MG63 (cell line): ENCODE measurements at places on chromosomes 2 and 18. TPM values are rescaled to one million over a fixed set of nuclear protein-coding genes. Genes with fewer than 3 reads are reported as not detected.

DNA sequence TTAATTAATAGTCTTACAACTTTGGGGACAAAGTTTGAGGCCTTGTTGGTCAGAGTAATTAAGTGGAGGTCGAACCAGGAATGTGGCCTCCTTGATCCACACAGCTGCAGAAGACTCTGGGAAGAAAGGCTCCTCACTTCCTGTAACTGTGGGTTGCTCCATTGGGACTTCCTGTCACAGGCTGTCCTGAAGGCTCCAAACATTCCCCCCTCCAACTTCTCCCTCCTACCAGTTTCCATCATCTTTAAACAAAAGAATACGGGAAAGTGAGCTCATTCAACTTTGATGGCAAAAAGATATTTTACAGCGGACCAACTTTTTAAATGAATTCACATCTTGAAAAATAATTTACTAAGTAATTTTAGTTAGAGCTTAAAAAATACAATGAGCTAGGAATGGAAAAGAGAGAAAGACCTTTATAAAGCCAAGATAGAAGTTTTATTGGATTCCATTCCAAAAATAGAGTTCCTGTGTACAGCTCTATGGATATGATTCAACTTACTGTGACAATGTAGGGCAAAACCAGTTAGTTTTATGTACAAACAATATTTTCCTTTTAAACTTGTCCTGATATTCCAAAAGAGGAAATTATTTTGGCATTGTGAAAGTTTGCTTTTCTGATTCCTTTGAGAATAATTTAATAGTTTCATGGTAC is 212.0 kb upstream of the NABP1 start:
- DNase-seq = no peak

DNA sequence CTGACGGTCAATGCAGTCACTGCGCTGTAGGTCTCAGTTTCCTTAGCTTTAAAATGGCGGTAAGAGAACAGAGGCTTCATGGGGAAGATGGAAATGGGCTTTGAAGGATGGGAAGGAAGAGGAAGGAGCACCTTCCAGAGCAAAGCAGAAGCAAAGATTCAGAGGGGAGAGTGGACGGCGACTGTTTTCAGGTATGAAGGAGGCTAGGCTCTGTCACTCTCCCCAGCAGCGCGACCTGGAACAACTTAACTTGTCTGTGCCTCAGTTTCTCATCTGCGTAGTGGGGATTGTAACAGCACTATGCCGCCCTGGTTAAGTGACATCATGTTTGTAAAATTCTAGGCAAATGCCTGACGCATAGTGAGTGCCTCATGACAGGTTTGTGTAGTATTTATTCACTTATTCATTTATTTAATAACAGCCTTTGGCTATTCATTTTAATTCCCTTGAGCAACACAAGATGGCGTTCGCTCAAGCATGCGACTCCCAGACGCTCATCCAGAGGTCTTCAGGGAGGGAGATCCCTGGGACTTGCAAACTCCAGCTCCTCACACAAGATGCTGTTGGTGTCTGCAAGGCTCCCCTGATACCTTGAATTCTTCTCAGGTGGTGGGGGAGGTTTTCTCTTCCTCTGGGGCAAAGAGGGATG is 336.3 kb downstream of the DYSF start:
- DNase-seq = no peak

The CEBPZOS gene
- 9.1 and 13.3 TPM in 2 replicates for total RNA-seq

The IL18R1 gene
- total RNA-seq = not detected in 2 replicates

- no peak for DNase-seq
These were observed 96.2 kb upstream of the SNTG2 start for GRCh38 chr2:854460-854859.

DNA sequence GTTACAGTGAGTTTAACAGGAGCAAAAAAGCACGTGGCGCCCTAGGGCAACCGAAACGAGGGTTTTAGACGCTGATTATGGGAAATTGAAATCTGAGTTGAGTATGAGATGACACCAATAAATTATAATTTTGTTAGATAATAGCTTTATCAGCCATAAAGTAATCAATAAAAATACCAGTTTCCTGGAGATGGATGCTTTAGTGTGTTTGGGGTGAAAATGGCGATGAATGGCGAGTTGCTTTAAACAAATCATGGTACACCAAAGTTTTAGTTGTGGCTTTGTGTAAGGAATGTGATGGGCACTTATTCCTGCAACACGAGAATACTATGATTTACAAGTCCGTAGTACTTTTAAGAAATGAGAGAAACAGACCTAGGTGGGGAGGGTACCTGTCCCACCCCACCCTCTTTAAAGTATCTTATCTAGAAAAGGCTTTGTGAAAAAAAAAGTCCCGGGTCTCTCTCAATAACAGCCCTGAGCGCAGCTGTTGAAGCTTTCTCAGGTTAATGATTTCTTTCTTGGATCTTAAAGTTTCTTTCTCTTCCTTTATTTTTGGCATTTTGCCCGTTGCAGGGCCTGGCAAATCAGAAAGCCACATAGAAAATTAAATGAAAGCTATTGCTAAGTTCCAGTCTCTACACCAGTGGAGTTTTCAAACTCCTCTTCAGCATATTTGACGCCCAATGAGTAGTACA is 1.5 kb upstream of the RRM2 start:
- no peak for DNase-seq

DNA sequence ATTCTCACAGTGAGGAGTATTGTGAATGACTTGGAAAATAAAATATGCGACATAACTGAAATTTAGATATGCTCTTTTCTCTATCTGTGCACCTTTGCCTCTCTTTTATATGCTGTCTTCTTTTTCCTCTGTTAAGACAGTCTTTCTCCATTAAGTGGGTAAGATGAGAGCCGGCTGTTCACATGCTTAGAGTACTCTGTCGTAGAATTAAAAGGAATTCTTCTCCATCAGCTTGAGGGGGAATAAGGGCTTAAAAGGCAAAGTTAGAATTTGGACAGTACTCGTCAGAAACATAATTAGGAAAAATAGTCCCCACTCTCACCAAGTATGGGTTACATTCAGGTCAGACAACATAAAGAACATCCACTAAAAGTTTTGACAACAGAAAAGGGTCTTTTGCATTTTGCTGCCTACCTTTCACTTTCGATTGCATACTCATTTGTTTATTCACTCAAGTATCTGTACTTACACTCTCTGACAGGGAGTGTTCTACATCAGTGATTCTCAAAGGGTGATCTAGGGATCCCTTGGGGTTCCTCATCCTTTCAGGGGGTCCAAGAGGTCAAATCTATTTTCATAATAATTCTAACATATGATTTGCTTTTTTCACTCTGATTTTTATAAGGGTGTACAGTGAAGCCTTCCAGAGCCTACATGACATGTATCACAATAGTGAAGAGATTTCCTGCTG is 48.0 kb downstream of the ARHGAP15 start:
- DNase-seq = no peak

- DNase-seq = no peak
These were observed 261.5 kb upstream of the SIX3 start for GRCh38 chr2:44679990-44680389.

DNA sequence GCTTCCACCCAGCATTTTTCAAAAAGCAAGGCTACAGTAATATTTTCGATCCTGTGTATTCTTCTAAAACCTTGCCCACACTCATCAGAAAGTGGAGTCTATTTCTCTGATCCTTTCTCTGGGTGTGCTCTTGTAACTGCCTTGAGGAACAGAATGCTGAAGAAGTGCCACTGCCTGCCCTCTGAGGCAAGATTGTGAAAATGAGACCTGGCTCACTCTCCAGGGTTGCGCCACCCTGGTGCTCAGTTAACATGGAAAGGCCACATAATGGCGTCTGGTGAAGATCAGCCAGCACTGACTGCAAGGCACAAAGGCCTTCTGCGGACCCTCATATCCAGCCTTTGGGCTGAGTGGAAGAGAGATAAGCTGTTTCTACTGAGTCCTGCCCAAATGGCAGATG is 11.2 kb upstream of the SH3RF3 start:
- no peak for DNase-seq

DNA sequence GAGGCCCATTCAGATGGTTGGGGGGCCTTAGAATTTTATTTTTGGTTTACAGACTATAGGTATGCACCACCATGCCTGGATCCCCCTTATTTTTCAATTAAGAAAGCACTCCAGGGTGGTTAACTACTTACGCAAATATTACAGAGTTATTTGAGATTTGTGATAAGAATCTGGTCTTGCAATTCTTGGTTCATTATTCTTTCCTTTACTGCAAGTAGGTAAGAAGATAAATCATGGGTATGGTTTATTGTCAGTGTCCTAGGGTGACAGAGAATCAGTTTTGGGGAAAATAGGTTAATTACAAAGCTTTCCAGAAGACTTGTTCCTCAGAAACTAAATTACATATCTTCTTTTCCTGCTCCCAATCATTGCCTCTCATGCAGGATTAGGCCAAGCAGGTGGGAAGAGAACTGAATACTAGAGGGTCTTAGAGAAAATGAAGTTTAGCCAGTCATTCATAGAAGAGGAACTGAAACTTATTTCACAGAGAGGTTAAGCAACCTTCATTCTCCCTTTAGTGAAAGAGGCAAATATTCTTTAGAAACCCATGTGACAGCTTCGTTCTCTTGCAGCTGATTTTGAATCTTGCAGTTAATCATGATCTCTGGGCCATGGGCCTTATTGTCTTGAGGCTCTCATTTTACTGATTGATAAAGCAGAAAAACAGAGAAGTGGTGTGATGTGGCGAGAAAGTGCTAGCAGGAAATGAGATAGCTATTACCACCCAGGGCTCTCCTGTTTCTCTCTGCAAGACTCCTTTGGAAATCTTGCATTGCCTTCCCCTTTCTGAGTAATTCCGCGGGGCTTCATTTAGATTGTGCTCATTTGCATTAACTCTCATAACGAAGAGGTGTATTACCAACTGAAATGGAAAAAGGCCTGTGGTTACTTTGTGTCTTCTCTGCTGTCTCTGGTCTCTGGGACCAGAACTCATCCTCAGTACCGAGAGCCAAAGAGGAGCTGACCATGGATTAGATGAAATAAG is 44.8 kb upstream of the ARHGAP25 start:
- no peak for DNase-seq

- DNase-seq = no peak
These were observed 98.7 kb downstream of the BCL2 start for GRCh38 chr18:63220903-63221302.

DNA sequence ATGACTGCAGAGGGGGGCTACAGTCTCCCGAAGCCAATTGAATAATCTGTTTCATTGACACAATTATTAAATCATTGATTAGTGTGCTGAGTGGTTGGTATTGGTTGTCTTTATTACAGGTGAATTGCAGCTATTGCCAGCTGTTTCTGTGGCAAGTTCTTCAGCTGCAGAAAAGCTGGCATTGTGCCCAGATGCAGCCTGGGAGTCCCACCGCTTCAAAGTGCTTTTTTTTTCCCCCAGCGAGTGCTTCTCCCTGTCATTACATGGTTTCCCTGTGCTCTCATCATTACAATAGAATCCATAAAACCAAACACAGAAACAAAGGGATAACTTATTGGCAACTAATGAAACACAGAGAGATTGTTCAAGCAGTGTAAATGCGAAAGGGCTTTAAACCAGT is 164.7 kb downstream of the GRB14 start:
- no peak for DNase-seq

DNA sequence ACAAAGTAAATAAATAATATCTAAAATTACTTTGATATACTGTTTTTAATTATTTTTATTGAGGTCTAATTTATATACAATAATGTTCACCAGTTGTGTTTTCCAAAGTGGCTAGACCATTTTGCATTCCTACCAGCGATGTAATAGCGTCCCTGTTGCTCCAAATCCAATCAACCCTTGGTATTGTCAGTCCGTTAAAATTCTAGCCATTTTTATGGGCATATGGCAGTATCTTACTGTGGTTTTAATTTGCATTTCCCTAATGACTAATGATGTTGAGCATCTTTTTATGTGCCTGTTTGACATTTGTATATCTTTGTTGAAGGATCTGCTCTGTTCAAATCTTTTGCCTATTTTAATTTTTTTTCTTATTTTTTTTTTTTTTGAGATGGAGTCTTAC is 185.0 kb downstream of the PRPF40A start:
- no peak for DNase-seq

- no peak for DNase-seq
These were observed 49.4 kb downstream of the EFR3B start for GRCh38 chr2:25091265-25091664.

The IRS1 gene
- total RNA-seq = 5.1 and 5.6 TPM in 2 replicates

DNA sequence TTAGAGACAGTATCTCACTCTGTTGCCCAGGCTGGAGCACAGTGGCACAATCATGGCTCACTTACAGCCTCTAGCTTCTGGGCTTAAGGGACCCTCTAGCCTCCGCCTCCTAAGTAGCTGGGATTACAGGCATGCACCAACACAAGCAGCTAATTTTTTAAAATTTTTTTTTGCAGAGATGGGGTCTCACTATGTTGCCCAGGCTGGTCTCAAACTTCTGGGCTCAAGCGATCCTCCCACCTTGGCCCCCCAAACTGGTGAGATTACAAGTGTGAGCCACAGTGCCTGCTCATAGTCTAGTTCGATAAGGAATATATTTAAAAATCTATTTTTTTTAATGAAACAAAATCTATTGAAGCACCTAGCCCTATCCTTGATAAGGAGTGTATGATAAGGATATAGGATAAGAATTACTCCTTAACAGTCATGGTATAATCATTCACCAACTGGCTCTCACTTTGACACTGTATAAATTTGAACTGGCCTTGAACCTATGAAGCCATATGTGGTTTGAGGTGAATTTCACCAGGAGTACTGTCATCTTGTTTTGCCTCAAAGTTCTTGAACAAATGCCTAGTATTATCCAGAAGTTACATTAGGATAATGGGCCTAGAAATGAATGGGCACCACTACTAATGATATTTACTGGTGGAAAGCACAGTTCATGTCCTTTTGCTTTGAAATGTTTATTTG is 71.1 kb downstream of the EXOC6B start:
- no peak for DNase-seq

The TMEM247 gene
- total RNA-seq = not detected in 2 replicates

The MYOM1 gene
- 0.03 and 0.05 TPM in 2 replicates for total RNA-seq

- DNase-seq = no peak
These were observed 930.1 kb upstream of the TMEFF2 start for GRCh38 chr2:193124815-193125214.

DNA sequence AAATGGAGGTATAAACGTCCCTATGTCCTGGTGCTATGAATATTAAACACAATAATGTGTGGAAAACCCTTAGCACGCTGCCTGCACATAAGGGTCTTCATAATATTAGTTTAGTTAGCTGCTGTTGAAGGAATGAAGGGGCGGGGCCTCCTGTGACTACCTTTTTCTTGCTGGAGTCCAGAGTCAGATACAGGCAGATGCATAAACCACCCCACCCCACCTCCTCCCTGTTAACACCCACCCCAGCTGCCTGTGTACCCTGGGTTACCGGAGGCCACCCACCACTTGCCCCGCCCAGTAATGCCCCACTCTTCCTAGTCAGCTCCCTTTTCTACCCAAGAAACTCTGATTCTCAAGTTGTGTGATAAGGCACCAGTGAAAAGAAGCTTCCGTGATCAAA is 158.4 kb downstream of the EN1 start:
- DNase-seq = no peak

DNA sequence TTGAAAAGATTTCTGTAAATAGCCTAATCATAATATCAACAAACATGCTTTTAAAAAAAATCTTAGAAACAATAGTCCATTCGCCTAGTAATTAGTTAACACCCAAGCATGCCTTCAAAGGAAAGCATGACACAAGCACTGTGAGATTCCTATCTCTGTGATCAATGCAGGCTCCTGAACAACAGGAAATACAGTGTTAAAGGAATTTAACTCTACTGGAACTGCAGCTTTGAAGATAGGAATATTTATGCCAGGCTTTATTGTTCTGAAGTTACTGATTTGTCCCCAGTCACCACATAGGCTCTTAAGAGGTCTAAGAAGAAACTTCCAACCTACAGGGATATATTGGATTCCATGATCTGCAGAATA is 15.4 kb upstream of the FAM124B start:
- no peak for DNase-seq

GRCh38 chr18:69455125-69455524 is 54.4 kb downstream of the DOK6 start:
- DNase-seq = no peak

The GPAT2 gene
- not detected in 2 replicates for total RNA-seq
